ENCODE measurements at places on chromosomes 3 and 15.
A peak's percentile ranks its signal among the peaks of the same experiment; 100 is the strongest.

DNA sequence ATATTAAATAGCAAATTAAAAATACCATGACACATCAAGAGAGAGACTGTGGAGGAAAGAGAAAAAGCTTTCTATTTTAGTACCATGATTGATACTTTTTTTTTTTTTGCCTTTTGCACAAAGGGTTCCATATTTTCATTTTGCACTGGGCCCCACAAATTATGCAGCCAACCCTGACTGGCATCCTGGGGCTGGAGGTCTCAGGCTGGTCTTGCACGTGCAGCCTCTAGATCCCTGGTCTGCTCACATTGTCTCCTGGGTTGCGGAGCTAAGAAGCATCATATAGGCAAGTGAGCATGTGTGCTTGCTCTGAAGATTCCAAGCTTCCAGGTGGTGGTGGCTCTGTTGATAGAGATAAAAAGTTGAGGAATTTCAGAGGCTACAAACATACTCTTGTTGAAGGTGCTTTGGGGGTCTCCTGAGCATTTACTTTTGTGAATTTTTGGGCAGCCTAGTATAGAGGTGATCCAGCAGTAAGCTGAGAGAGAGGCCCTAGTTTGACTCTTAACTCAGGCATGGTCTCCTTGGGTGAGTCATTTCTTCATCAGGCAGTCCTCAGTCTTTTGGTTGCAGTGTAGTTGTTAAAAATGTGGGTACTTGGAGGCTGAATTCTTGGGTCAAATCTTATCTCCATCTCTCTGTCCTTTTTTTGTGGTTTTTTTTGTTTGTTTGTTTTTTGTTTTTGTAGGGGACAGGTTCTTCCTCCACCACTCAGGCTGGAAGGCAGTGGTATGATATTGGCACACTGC lies 31.3 kb downstream of the SMAD3 start:
- DNase-seq: no peak

DNA sequence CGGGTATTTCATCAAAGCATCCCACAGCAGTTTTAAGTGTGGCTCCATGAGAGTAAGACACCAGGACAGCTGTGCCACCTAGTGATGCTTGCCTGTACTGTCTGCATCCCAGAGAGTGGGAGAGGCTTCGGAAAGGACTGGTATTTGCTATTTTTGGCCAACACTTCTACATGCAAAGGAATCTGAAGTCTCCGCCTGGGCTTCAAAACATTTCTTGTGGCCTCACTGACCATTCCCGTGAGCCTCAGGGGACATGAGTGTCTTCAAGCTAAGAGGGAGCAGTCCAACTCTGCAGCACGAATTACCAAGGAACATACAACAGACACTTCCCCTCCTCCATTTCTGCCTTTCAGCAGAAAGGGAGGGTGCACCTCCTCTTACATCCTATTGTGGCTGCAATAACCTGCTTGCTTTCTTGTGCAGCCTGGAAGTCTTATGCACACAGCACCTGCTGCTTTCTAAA lies 177.5 kb downstream of the RORA start:
- DNase-seq: peak; percentile 61

DNA sequence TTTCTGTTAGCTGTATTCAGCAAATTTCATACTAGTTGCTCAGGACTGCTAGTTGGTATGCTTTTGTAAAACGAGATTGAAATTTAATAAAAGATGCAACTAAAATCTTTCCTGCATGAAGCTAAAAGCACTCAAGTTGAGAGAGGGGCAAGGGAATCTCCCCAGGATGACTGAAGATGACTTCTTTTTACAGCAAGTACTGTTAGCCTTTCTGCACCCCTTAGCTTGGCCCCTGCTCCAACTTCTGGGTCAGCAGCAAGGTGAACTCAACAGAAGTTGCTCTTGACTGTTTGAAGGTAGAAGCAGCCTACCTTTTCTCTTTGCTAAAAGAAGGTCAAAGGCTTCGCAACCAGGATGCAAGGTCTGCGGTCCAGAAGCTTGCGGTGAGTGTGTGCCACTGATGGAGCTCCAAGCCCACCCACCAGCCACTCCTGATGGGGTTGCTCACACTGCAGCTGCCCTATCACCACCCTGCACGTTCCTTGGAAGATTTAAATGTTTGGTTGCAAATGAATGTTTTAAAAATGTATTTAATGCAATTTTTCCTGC lies 32.5 kb downstream of the NME9 start:
- no peak for DNase-seq

DNA sequence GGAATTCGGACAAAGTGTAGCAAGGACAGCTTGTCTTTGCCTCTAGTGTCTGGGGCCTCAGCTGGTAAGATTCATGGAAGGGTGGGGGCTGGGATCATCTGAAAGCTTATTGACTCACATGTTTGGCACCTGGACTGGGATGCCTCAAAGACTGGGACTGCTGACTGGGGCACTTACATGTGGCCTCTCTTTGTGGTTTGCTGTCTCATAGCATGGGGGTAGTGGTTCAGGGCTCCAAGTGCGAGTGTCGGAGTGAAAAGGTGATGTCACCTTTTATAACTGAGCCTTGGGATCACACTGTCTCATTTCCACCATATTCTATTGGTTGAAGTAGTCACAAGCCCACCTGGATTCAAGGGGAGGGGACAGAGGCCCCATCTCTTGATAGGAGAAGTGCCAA lies 6.8 kb downstream of the MFSD1 start:
- no peak for DNase-seq

- DNase-seq: no peak
Observed at GRCh38 chr15:23823508-23823907, 136.4 kb upstream of the NDN start.

- no peak for DNase-seq
Observed at GRCh38 chr15:70698426-70698825, 64.9 kb downstream of the UACA start.
